ENCODE measurements at places on chromosomes 16 and 17.

GRCh38 chr16:70634861-70635260 is 11.5 kb upstream of the IL34 start:
- no peak for DNase-seq
- H3K36me3 ChIP-seq = no peaks in the 10 kb centered on the region
- H3K27ac ChIP-seq = no peak overlapping the region
- no peak overlapping the region for H3K4me3 ChIP-seq
- H3K4me1 ChIP-seq = no peaks in the 10 kb centered on the region

GRCh38 chr17:61532826-61533225 is 58.2 kb downstream of the NACA2 start:
- no peak overlapping the region for H3K27ac ChIP-seq
- H3K4me1 ChIP-seq = no peaks in the 10 kb centered on the region
- H3K36me3 ChIP-seq = no peaks in the 10 kb centered on the region
- no peak for DNase-seq
- H3K27me3 ChIP-seq = no peaks in the 10 kb centered on the region

GRCh38 chr16:57270221-57271062 is 14.0 kb downstream of the PLLP start:
- H3K4me1 ChIP-seq = peaks cover 39% of the 10 kb centered on the region
- H3K27ac ChIP-seq = no peak overlapping the region
- DNase-seq = no peak
- H3K36me3 ChIP-seq = no peaks in the 10 kb centered on the region
- H3K27me3 ChIP-seq = no peaks in the 10 kb centered on the region

DNA sequence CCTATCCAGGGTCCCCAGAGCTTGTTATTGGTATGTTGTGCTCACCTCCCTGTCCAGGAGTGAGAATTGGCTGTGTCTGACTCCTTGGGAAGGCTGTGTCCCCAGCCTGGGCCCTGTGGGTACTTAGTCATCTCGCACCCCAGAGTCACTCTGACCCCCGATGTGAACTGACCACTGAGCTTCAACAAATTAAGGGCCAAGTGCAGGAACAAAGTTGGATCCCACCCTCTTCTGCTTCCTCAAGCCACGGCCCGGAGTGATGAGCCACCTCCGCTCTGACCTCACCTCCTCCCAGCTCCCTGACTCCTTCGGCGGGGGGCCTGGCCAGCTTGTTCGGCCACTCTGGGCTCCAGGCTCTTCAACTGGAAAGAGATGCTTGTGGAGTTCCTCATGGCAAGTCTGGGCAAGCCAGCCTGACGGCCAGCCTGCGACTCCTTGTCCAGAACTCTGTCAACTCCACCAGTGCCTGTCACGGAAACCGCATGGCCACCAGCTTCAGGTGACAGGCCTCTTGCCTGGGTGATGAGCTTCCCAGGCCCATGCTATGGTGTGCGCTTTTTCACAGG is 22.3 kb upstream of the MPRIP start:
- peaks cover 26% of the 10 kb centered on the region for H3K4me1 ChIP-seq
- no peak overlapping the region for H3K27ac ChIP-seq
- H3K36me3 ChIP-seq = no peaks in the 10 kb centered on the region
- no peaks in the 10 kb centered on the region for H3K27me3 ChIP-seq

GRCh38 chr16:30068750-30069610 is 3.4 kb downstream of the ALDOA start:
- H3K4me1 ChIP-seq = peaks cover 36% of the 10 kb centered on the region
- DNase-seq = peak; percentile 71
- H3K36me3 ChIP-seq = peaks cover 54% of the 10 kb centered on the region
- H3K27me3 ChIP-seq = no peaks in the 10 kb centered on the region

DNA sequence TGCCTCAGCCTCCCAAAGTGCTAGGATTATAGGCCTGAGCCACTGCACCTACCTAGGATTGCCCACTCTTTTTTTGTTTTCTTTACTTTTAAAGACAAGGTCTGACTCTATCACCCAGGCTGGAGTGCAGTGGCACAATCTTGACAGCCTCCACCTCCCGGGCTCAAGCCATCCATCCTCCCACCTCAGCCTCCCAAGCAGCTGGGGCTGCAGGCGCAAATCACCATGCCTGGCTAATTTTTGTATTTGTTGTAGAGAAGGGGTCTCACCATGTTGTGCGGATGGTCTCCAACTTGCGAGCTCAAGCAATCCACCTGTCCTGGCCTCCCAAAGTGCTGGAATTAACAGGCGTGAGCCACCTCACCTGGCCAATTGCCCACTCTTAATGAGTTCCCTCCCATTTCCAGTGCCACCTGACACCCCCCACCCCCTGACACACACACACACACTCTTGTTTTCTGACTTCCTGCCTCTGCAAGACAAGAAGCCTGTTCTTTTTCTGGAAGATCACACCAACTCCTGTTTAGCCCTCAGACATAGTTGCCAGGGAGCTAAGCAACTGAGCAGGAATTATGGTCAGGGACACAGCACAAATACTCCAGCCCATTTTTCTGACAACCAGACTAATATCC is 2.6 kb downstream of the OVCA2 start:
- no peak overlapping the region for H3K4me3 ChIP-seq
- H3K4me1 ChIP-seq = peaks cover 29% of the 10 kb centered on the region
- DNase-seq = no peak
- H3K36me3 ChIP-seq = peaks cover 9% of the 10 kb centered on the region

DNA sequence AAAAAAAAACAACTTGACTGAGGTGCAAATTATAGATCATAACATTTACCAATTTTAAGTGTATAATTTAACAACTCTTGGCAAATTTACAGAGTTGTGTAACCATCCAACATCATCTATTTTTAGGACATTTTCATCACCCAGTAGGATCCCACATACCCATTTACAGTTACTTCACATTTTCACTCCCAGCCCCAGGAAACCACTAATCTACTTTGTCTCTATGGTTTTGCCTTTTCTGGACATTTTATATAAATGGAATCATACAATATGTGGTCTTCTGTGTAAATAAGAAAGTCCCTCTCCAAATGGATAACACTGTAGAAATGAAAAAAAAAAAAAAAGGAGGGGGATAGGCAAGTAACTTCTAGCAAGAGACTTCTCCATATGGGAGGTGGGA is 26.1 kb upstream of the XYLT1 start:
- no peak overlapping the region for H3K27ac ChIP-seq
- no peaks in the 10 kb centered on the region for H3K4me1 ChIP-seq
- H3K4me3 ChIP-seq = no peak overlapping the region
- DNase-seq = no peak

DNA sequence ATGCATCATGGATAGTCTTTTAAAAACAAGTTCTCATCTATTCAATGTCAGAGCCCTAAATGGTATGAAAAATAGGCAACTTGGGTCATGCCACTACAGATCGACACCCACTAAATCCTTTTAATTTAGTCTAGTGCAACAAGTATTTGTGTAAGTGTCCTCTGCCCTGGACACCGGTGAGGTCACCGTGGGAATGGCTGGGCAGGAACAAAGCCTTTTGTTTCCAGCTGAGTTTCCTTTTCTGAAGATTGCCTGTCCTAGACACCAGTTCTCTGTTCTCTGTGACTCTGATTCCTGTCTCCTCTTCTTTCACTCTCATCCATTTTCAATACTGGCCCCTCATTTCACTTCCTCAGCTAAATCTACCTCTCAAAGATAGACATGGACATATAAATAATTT is 446.5 kb downstream of the MAF start:
- H3K4me1 ChIP-seq = no peaks in the 10 kb centered on the region
- no peak overlapping the region for H3K4me3 ChIP-seq
- no peaks in the 10 kb centered on the region for H3K36me3 ChIP-seq
- no peak overlapping the region for H3K27ac ChIP-seq
- no peaks in the 10 kb centered on the region for H3K27me3 ChIP-seq
- DNase-seq = no peak

DNA sequence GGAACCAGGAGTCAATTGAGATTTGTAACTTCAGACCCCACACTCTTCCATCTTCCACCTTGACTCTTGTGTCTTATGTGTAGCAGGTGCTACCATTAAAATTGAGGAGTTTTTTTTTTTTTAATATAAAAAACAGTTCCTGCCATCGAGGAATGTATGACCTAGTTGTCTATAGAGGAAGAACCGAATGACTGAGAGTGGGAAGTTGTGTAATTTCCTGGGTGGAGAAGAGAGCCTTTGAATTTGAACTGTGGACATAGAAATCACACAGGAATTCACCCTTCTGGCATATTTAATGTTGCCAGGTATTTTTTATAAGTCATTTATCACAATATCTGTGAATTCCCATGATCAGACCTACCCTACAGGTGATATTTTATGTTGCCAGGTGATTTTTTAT is 22.0 kb downstream of the SP2 start:
- H3K27me3 ChIP-seq = no peaks in the 10 kb centered on the region
- H3K27ac ChIP-seq = no peak overlapping the region
- no peaks in the 10 kb centered on the region for H3K4me1 ChIP-seq
- no peak overlapping the region for H3K4me3 ChIP-seq

- no peaks in the 10 kb centered on the region for H3K36me3 ChIP-seq
- no peaks in the 10 kb centered on the region for H3K27me3 ChIP-seq
- DNase-seq = no peak
- no peak overlapping the region for H3K4me3 ChIP-seq
- H3K27ac ChIP-seq = no peak overlapping the region
Observed at GRCh38 chr16:3088925-3089716, 10.0 kb downstream of the ZSCAN10 start.

DNA sequence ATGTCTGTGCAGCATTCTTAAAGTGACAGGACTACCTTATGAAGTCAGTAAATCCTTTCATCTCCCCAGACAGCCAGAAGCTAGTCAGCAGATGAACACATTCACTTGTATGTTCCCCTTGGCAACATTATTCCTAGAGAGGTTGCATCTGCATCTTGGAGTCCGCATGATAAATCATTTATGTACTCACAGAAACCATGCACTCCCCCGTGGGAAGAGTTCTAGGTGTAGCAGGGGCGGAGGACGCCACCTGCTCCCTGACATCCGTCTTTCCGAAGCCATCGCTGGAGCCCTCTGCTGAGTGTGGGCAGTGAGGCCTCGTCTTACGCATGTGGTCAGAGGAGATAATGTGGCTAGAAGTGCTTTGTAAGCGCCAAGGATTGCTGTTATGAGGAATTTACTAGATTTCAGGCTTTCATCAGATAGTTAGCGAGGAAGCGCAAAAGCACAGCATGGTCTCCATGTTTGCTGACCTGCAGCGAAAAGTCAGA is 144.5 kb downstream of the RPTOR start:
- DNase-seq = no peak
- no peak overlapping the region for H3K4me3 ChIP-seq
- no peaks in the 10 kb centered on the region for H3K4me1 ChIP-seq
- H3K27ac ChIP-seq = no peak overlapping the region

DNA sequence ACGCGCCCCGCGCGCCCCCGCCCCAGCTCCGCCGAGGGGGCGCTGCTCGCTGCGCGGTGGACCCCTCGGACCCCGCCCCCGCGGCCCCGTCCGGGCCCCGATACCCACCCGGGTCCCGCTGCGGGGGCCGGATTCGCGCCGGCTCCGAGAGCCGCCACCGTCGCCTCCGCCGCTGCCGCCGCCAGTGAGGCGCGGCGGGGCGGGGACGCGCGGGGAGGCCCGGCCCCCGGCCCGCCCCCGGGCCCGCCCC is at the start of gene TBC1D16:
Gene TBC1D16, minus strand, starts transcription at position 186 of the 250 bp plus-strand sequence. CDS start 22,325 bp downstream, outside the sequence.
- peak within 1 kb of the TSS; percentile 65 for H3K27ac ChIP-seq
- peaks cover 5% of the 10 kb centered on the region for H3K27me3 ChIP-seq
- H3K4me3 ChIP-seq = peak within 1 kb of the TSS; percentile 77
- H3K36me3 ChIP-seq = no peaks in the 10 kb centered on the region

DNA sequence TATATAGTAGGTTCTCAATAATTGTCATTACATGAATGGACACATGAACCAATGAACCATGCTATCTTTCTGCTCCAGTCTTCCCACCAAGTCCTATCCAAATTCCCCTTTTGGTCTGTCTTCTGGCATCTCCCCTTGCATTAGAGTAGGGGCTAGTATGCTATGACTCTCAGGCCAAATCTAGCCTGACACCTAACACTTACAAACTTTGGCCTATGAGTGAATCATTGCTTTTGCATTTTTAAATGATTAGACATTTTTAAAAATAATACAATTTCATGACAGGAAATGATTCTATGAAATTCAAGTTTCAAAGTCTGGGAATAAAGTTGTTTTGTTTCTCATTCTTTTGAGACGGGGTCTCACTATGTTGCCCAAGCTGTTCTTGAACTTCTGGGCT is 102.5 kb upstream of the MAF start:
- no peak for DNase-seq
- H3K36me3 ChIP-seq = no peaks in the 10 kb centered on the region
- no peaks in the 10 kb centered on the region for H3K4me1 ChIP-seq
- H3K27ac ChIP-seq = no peak overlapping the region
- no peaks in the 10 kb centered on the region for H3K27me3 ChIP-seq

DNA sequence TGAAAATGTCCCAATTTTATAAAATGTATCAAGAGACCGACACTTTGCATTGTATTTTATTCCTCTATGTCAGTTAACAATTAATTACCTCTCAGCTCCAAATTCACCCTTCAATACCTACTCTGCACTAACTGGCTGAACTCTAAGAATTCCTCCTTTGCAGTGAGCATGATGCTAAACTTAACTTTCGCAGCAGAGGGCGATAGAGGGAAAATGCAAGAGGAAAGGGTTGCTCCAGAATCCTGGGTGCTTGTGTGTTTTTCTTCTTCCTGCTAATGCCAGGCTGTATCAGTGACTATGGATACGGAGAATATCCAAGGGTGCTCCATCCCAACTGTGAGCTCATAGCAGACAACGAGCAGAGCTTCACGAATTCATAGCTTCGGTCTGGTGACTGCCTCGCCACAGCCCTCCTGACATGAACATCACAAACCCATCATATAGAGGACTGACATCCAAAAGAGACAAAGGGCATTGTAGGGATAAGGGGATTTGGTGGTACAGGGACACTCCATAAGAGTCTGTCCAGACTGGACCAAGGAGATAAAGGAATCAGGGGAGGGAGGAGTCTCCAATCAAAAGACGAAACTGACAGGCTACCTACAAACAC is 172.9 kb downstream of the STX8 start:
- no peak for DNase-seq
- no peaks in the 10 kb centered on the region for H3K4me1 ChIP-seq
- H3K27ac ChIP-seq = no peak overlapping the region

GRCh38 chr16:76741623-76742022 is 449.4 kb upstream of the MON1B start:
- H3K4me3 ChIP-seq = no peak overlapping the region
- H3K27ac ChIP-seq = no peak overlapping the region
- no peaks in the 10 kb centered on the region for H3K27me3 ChIP-seq

DNA sequence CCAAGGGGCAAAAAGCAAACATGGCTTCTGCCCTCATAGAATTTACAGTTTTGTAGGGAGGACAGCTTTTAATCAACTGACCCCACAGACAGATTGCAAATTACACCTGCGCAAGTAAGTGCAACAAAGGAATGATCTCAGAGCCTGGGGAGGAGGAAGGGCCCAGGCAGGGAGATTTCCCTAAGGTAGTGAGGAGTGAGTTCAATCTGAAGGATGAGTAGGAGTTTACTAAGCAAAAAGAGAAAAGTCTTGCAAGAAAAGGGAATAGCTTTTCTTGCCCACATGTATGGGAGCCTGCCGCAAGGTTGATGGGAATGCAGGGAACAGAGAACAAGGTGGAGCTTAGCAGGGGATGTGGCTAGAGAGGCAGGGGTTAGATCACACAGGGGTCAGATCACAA is 1.6 kb upstream of the SOCS7 start:
- peaks cover 26% of the 10 kb centered on the region for H3K4me1 ChIP-seq
- no peak overlapping the region for H3K4me3 ChIP-seq
- no peak for DNase-seq

Measured in CD8-positive, alpha-beta memory T cell (primary cell).